ENCODE measurements at places on chromosomes 4 and X. TPM values are rescaled to one million over a fixed set of nuclear protein-coding genes. Genes with fewer than 3 reads are reported as not detected.

GRCh38 chr4:173002830-173003561, 165.6 kb upstream of the GALNT7 start:
- DNase-seq = no peak

- DNase-seq = no peak
Measured at GRCh38 chrX:39443240-39443639, 642.0 kb downstream of the MID1IP1 start.

- no peak for DNase-seq
Measured at GRCh38 chr4:79588679-79589078, 180.7 kb upstream of the GK2 start.

DNA sequence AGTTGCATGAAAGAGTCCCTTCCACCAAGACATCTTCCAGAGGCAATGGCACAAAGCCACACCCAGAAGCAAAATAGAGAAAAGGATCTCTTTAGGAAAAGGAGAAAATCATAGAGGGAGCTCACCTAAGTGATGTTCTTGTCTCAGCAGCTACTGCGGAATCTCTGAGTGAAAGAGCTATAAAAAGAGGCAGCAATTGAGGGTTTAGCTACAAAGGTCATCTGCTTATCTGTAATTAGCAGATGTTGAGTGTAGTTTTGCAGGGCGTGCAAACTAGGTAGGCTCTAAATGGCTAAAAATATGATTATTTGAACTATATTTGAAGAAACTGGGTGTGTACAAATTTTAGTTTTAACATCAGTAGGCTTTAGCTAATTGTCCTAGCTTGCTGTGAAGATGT, 276.0 kb downstream of the HS3ST1 start:
- no peak for DNase-seq

- DNase-seq = no peak
Measured at GRCh38 chrX:26328608-26329319, 112.8 kb downstream of the MAGEB5 start.

GRCh38 chr4:99219072-99219471, at the start of gene ADH6:
Gene ADH6 (minus strand): TSS chr4:99219246. CDS start chr4:99219152, 94 bp downstream.
- peak; percentile 53 for DNase-seq

GRCh38 chr4:26779224-26779623, 81.4 kb upstream of the STIM2 start:
- no peak for DNase-seq

GRCh38 chr4:146059151-146059550, 116.4 kb upstream of the LSM6 start:
- no peak for DNase-seq

GRCh38 chrX:15167826-15168225, 102.1 kb downstream of the ASB9 start:
- no peak for DNase-seq

- no peak for DNase-seq
Measured at GRCh38 chrX:106450405-106450804, 161.4 kb upstream of the RADX start.

The SSX3 gene
- not detected for total RNA-seq

The FAM114A1 gene
- total RNA-seq = 72.9 TPM

The SLC10A7 gene
- total RNA-seq = 8.4 TPM

The GPRIN3 gene
- total RNA-seq = 0.73 TPM

The FDCSP gene
- not detected for total RNA-seq
